Stimulated activated CD4-positive, alpha-beta T cell treated with anti-CD3 and anti-CD28 coated beads, Interleukin-15, amount 100 ng/mL, for 1 hour (primary cell): ENCODE measurements at places on chromosomes 11 and 22.

DNA sequence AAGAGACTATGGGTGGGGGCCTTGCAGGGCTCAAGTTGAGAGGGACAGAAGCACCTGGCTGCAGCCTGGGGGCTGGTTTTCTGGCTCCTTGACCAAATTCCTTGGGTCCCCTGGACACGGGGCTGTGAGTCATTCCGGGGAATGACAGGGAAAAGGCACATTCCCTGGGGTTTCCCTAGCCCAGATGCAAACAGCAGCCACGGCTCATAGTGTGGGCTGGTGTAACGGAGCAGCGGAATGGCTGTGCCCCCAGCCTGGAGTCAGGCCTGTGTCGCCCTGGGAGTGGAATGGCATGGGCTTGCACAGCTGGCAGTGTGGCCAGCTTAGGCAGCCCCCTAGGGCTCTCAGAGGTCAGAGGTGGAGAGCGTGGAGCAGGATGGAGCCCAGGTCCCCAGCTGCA is 77.6 kb upstream of the KCNQ1OT1 start:
- DNase-seq: no peak

- peak; percentile 55 for DNase-seq
These were observed at the start of gene UPK3A for GRCh38 chr22:45284705-45285262. Gene UPK3A, plus strand, starts transcription at chr22:45284949. Its CDS starts 65 bp downstream, at chr22:45285014.

DNA sequence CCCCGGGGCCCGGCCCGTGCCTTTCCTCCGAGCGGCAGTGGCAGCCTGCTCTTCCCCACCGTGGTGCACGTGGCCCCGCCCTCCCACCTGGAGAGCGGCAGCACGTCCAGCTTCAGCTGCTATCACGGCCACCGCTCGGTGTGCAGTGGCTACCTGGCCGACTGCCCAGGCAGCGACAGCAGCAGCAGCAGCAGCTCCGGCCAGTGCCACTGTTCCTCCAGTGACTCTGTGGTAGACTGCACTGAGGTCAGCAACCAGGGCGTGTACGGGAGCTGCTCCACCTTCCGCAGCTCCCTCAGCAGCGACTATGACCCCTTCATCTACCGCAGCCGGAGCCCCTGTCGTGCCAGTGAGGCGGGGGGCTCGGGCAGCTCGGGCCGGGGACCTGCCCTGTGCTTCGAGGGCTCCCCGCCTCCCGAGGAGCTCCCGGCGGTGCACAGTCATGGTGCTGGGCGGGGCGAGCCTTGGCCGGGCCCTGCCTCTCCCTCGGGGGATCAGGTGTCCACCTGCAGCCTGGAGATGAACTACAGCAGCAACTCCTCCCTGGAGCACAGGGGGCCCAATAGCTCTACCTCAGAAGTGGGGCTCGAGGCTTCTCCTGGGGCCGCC is 11.9 kb downstream of the C22orf31 start:
- DNase-seq: no peak

DNA sequence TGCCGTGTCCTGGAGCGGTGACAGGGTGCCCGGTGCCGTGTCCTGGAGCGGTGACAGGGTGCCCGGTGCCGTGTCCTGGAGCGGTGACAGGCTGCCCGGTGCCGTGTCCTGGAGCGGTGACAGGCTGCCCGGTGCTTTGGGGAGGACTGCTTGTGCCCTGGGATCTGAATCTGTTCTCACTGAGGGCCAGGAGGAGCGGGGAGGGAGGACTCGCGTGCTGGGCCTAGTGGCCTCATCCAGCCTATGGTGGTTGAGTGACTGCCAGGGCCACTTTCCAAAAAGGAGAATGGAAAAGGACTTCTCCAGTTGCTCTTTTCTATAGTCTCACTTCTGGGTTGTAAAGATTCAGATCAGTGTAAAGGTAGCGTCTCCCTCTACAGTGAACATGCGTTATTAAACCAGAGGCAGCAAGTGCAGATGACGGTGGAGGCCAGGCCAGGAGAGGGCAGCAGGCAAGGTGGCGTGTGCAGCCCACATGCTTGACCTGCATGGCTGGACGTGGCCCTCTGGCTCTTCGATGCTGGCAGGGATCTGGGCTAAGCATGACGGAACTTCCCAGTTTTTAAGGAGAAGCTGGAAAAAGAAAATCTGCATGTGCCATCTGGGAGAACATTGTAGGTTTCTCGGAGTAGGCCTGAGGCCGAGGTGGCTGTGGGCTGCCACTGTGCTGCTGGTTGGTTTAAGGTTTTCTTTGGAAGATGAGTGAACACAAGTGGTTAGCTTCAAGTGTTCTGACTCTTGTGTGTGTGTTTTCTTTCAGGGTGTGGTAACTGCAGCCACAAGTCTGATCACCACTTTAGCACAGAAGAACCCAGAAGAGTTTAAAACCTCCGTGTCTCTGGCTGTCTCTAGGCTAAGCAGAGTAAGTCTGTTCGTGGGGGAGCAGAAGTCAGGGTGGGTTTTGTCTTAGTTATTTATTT is 55.0 kb downstream of the AP2A2 start:
- no peak for DNase-seq

GRCh38 chr22:42958937-42959336 is 56.0 kb downstream of the PACSIN2 start:
- DNase-seq: no peak

DNA sequence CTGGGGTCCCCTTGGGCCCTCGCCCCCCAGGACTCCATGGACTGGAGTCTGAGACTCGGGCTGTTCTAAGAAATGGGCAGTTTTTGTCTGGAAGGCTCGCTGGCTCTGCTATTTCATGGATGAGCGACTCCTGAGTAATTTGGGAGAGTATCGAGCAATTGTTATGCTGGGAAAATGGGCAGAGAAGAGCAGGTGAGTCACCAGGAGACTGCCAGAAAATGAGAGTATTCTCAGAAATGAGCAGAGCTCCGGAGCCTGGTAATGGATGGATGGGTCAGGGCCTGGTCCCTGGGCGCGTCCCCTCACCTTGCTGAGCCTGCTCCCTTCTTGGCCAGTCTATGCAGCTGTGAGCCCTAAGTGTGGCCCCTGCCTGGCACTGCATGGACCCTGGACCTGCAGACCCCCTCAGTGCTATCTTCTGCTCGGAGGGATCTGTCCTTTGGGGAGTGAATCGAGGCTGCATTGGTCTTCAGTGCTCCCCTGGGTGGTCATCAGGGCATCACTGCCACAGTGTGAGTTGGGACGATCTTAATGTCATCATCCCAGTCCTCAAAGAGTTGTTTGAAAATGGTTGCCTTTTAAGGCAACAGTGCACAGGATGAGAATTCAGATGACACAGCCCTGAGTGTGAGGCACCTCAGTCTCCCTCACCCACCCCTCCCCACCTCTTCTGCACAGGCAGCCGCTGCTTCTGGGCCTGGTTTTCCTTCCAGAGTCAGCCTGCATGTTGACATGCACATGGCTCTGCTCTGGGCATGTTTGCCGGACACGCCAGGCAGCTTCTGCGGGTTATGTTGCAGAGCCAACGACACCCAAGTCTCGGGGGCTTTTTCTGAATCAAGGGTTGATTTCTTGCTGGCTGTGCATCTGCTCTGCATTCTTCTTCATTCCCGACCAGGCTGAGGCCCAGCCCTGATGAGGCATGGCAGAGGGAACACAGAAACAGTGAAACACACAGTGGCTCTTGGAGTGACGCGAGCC is 519.0 kb downstream of the TBC1D22A start:
- DNase-seq: no peak

DNA sequence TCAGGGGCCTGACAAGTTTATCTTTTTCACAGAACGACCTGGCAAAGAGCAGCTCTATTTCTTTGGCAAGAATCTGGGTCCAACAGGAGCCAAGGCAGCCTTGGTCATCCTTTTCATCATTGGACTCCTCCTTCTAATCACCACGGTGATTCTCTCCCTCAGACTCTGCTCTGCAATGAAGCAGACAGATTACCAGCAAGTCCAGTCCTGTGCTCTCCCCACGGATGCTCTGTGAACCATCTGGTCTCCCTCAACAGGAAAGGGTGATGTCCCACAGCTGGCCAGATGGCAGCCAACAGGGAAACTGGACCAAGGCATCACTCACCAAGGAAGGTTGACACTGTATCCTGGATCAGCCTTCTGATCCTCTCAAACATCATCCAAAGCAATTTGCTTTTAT is 17.0 kb upstream of the PANX1 start:
- DNase-seq: no peak

- no peak for DNase-seq
These were observed 40.7 kb downstream of the SFI1 start for GRCh38 chr22:31537019-31537535.

- no peak for DNase-seq
These were observed 14.6 kb downstream of the APOA4 start for GRCh38 chr11:116808262-116809175.

- DNase-seq: no peak
These were observed 324.1 kb downstream of the C11orf87 start for GRCh38 chr11:109745996-109746625.

- DNase-seq: no peak
These were observed 679.9 kb downstream of the OPCML start for GRCh38 chr11:132852361-132852760.

GRCh38 chr11:75673977-75674582 is 5.2 kb upstream of the MAP6 start:
- no peak for DNase-seq

GRCh38 chr11:95904009-95904650 is 19.8 kb downstream of the MTMR2 start:
- DNase-seq: no peak

GRCh38 chr11:2716376-2717095 is 16.7 kb upstream of the KCNQ1OT1 start:
- no peak for DNase-seq

DNA sequence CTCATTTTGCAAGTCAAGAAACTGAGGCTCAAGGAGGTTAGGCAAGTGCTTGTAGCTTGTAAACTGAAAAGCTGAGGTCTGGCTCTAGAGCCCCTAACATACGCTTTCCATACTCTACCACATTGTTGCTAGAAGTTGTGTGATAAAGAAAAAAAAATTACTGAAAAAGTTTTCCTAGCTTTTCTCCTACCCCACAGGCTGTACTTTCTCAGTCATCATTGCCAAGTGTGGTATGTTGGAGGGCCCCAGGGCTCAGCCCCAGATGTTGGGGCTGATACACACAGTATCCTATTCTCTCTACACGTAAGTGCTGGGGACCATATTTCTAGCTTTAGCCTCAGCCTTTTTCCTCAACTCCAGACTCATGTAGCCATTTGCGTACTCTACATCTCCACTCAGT is 16.0 kb downstream of the KREMEN1 start:
- DNase-seq: no peak
